ENCODE measurements at places on chromosomes 2 and 18.

- no peak for DNase-seq
Measured at GRCh38 chr2:178197791-178198190, 3.5 kb downstream of the OSBPL6 start.

DNA sequence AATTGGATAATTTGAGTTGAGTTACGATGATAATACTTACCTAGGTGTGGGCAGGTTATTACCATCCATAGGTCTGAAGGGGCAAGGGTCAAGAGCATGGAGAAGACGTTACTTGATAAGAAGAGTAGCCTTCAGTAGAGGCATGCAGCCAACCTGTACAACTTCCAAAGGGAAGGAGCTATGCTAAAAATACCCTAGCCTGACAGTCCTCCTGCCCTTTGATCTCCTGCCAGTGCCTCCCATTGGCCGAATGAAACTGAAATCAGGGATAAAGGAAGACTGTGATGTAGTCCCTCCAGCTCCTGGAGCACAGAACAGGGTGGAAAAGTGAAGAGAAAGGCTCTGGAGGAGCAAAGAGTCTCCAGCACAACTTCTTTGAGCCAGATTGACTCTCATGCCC lies 487.4 kb downstream of the ADCYAP1 start:
- no peak for DNase-seq

DNA sequence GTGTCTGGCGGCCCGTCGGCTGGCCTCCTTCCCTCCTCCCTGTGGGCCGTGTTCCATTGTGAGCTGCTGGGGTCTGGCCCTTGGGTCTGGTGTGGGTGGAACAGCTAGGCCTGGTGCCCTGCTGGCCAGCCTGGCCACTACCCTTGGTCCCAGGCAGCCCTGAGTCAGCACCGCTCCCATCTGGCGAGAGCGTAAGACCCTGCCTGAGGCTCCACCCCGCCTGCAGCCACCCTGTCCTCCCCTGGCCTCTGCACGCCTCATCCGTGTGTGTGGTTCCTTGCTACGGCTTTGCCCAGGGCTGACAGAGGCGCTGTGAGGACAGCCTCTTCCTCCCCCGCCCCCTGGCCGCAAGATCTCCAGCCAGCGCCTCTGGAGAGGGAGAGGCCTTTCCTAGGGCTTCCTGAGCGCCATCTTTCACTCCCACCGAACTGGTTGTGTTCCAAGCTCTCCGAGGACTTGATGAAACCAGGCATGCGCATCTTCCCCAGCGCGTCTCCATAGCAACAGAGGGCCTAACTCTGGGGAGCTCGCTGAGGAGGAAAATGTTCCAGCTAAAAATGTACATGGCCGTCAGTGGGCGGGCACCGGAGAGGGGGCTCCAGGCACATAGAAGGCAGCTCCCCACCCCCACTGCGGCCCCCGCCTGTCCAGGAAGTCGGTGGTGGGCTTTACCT lies 83.0 kb downstream of the STPG4 start:
- no peak for DNase-seq

DNA sequence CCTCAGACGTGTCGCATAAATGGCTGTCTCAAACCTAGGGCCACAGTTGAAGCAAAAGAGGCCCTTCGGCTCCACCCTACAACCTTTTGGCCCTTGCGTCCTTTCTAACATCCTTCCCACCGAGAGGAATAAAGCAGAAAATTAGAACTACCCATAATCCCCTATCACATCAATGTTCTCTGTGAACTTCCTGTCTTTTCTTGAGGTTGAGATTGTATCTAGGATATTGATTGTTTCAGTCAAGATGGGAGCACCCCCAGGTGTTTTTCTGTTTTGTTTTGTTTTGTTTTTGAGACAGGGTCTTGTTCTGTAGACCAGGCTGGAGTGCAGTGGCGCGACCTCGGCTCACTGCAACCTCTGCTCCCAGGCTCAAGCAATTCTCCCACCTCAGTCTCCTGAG lies 23.6 kb downstream of the INPP5D start:
- no peak for DNase-seq

- no peak for DNase-seq
Measured at GRCh38 chr2:29479401-29479800, 364.2 kb downstream of the CLIP4 start.

- DNase-seq = no peak
Measured at GRCh38 chr2:98476192-98476868, 31.7 kb downstream of the INPP4A start.

- no peak for DNase-seq
Measured at GRCh38 chr2:114170070-114170469, 272.4 kb upstream of the DPP10 start.

DNA sequence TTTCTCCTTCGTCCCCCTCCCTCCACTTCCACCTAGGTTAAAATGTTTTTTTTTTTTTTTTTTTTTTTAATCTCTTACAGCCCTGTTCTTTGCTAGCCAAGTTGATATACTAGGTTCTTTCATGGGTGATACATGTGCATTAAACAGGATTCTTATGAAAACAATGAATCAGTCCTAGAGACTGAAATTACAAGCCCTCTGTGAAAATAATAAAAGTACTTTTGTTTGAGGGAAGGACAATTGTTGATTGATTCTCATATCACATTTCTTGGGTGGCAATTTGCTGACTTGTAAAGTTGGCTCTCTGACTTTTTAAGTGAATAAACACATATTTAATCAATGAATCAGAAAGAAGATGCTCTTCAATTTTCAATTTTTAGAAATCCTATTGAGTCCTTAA lies 639.9 kb downstream of the LRP1B start:
- no peak for DNase-seq

DNA sequence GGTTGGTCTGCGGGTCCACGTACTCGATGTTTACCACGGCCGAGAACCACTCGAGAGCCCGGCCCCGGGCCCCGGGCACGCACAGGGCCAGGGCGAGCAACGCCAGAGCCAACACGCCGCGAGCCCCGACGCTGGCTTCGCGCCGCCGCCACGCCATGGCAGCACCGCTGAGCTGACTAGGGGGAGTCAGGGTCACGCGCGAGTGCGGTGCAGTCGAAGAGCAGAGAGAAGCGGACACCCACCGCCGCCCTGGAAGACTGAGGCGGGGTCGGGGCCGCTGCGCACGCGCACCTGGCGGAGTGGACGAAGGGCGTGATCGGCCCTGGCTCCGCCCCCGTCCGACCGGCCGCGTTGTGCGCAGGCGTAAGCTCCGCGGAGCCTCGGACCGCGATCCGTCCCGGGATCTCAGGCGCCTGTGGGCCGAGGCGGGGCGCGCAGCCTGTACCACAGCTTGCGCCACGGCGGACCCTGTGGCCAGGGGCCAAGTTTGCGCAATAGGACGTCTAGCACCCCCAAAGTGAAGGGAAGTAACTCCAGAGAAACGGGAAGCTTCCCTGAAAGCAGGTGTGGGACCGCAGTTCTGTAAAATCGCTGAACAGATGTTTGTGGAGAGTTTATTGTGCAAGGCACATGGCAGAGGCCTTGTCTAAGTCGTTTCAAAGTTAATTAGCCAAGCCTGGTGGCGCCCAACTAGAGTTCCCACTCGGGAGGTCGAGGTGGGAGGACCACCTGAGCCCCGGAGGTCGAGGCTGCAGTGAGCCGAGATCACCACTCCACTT lies at the start of gene RNF149:
TSS of gene RNF149 (minus strand) at position 270 of the 779 bp plus-strand sequence. CDS start at position 157, 113 bp downstream.
- DNase-seq = peak; percentile 90

GRCh38 chr2:186485576-186485870 lies 537 bp upstream of the ZC3H15 start:
- DNase-seq = no peak

GRCh38 chr18:48569915-48570264 lies 31.1 kb downstream of the CTIF start:
- DNase-seq = no peak

GRCh38 chr2:165697748-165698443 lies 96.2 kb downstream of the GALNT3 start:
- DNase-seq = no peak

DNA sequence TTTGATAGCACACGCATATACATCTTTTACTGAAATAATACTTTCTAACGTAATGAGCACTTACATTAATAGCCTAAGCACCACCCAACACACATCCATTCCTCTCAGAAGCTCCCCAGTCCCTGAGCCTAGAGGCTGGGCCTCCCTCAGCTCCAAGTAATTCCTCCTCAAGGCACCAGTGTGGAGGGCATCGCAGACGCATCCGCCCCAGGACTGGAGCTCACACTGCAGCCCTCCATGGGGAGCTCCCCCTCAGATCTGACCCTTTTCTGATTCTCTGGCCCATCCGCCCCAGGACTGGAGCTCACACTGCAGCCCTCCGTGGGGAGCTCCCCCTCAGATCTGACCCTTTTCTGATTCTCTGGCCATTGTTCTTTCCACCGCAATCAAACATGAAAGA lies 60.4 kb upstream of the SNTG2 start:
- DNase-seq = no peak

Measured in activated naive CD4-positive, alpha-beta T cell treated with Interleukin-2 at 50 U/mL for 16 hours (primary cell).